Stimulated activated naive CD4-positive, alpha-beta T cell (primary cell): ENCODE measurements at places on chromosomes 7 and 10.

- DNase-seq = no peak
These were observed 123.9 kb downstream of the SEMA3C start for GRCh38 chr7:80794631-80795573.

GRCh38 chr7:120041798-120042197 is 231.2 kb upstream of the KCND2 start:
- no peak for DNase-seq

DNA sequence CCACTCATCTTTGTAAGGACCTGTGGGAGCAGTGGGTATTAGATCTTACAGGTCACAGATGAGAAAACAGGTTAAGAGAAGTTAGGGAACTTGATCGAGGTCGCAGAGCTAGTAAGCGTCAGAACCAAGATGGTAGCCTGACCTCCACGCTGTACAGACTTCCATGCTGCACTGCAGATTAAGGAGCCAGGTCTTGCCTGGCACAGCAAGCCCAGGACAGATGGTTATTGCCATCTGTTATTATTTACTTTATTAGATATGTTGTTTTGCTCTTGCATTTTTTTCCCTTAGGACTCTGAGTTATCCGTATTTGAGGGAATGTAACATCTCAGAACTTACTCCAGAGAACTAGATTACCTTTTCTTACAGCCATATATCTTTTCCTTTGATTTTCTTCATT is 147.2 kb downstream of the NSUN6 start:
- no peak for DNase-seq

- no peak for DNase-seq
These were observed 271.4 kb downstream of the GALNT17 start for GRCh38 chr7:71403202-71403946.

- no peak for DNase-seq
These were observed 67.3 kb downstream of the PTN start for GRCh38 chr7:137276189-137276588.

GRCh38 chr7:21719846-21720245 is 177.0 kb downstream of the DNAH11 start:
- no peak for DNase-seq

DNA sequence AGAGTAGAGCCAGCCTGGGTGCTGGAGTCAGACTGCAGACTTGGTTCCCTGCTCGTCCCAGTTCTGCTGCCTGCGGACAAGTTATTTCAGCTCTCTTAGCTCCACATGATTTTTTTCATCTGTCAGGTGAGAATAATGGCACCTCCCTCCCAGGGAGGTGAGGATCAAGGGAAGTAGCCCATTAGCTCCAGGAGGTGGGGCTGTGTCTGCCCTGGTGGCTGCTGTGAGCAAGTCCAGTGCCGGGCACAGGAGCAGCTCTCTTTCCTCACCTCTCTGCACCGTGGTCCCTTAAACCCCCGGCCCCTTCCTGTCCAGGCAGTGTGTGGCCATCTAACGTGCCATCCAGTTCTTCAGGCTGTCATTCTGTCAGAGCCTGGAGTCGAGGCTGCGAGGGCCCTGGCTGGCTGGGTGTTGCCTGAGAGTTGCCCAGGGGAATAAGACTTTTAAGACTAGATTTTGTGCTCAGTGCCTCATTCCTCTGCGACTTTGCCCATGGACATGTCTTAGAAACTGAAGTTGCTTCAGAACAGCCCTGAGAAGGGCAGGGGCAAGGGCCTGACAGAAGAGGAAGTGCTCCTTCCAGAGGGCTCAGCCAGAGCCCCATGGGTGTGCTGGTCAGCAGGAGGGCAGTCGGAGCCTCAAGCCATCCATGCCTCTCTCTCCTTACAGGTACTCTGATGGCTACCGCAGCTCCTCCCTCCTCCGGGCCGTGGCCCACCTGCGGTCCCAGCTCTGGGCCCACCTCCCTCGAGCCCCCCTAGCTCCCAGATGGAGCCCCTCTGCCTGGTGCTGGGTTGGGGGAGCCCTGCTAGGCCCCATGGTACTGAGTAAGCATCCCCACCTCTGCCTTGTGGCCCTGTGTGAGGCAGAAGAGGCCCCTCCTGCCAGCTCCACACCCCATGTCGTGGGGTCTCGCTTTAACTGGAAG is 5.0 kb downstream of the ABCB8 start:
- no peak for DNase-seq

DNA sequence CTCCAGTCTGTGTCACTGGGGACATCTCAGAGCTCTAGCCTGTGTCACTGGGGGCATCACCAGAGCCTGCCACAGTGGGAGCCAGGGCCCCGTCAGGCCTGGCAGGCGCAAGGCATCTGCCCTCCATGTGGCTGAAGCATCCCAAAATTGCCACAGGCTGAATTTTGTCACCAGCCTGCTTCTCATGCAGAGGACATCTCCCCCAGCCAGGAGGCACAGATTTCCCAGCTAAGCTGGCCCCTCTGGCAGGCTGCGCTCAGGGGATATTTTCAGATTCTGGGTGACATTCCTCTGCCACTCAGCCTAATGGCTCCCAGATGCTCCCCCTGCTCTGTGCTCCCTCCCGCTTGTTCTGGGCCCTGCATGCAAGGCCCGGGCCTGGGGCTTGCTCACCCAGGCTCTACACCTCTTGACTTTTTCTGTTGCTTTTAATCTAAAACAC is 64.6 kb downstream of the COL13A1 start:
- no peak for DNase-seq

- no peak for DNase-seq
These were observed at the start of gene IL6 for GRCh38 chr7:22726907-22727713. IL6 (plus strand) TSS chr7:22727200; CDS start chr7:22727263, 63 bp downstream.

DNA sequence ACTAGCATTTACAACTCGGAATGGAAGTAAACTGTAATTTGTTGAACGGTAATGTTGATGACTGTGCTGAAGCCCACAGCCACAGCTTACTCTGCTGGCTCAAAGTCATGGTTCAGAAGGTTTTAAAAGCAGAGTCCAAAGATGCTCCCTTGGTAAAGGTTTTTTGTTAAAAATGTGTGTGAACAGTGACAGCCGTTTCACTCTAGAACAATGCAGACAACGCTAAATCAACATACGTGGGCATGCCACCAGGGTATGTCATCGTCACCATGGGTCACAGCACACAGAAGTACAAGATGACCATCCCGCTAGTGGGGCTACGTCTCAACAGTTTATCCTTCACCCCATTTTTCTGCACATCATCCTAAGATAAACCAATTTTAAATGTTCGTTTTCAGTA is 106.5 kb upstream of the LANCL2 start:
- DNase-seq = no peak

GRCh38 chr10:24824536-24824935 is 100.8 kb upstream of the ARHGAP21 start:
- no peak for DNase-seq

GRCh38 chr10:23147035-23147434 is 45.1 kb upstream of the PTF1A start:
- DNase-seq = no peak

GRCh38 chr7:113722006-113722405 is 196.8 kb downstream of the PPP1R3A start:
- no peak for DNase-seq

DNA sequence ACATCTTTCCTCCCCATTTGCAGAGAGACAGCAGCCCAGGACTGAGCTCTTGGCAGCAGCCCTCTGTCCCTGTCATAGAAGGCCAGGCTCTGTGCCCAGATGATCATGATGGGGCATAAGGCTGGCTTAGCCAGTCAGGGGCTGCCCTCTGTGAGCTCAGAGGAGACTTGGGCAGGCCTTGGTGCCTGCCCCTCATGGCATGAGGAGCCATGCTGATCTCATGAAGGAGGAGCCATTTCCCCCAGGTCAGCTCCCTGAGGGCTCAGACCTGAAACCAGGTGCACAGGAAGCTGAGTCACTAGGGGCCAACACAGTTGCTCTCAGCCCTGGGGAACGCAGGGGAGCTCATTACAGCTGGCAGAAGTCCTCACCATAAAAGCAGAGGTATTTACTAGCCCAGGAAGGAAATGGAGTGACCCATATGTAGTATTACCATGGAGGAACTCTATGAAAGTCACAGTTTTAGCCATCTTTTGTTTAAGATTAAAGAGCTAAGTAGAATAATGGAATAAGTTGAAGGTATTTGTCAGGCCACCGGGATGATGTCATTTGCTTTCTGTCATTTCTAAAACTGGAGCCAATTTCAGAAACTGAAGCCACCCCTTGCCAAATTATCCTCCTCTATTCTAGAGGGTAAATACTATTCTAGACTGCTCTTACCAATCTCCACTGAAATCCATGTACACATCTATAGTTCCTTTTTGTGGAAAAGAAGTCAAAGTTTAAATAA is 362.4 kb upstream of the ZNF32 start:
- DNase-seq = no peak

- no peak for DNase-seq
These were observed 149.0 kb upstream of the TMEM106B start for GRCh38 chr7:12062062-12062461.

DNA sequence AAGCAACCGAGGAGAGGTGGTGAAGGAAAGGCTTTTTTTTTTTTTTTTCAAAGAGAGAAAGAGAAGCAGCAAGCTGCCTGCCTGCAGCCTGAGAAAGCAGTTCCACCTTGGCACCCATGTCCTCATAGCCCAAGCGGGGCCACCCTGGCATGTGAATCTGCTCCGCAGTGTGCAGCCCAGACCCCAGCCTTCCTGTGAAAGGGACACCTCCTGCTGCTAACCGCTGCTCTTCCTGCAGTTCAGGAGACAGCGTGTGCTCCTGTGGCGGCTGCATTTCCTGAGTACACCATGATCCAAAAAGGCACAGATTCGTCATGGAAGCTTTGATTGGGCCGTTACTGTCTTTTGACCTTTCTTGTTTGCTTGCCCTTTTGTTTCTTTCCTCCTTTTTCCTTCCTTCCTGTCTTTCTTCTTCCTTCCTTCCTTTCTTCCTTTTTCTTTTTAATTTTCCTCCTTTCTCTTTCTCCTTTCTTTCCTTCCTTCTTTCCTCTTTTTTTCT is 38.1 kb downstream of the IKZF1 start:
- peak; percentile 50 for DNase-seq

DNA sequence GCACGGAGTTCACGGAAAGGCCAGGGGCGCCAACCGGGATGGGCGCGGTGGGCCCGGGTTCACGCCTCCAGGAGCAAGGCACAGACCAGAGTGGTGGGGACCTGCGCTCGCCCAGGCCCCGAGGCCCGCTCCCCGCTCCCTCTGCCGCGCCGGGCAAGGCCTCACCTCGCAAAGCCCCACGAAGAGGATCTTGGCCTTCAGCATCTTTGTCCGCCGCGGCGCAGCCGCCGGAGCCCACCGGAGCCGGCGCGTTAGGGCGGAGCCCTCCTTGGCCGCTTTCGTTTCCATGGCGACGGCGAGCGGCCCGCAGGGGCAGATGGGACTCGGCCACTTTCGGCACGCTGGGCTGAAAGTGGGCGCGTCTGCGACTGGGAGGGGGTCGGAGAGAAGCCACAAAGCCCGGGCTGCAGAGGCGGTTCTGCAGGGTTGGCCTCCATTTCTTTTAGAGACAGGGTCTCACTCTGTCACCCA is 944.4 kb upstream of the ZNF722 start:
- no peak for DNase-seq

- no peak for DNase-seq
These were observed 19.5 kb upstream of the SMC3 start for GRCh38 chr10:110548002-110548401.

DNA sequence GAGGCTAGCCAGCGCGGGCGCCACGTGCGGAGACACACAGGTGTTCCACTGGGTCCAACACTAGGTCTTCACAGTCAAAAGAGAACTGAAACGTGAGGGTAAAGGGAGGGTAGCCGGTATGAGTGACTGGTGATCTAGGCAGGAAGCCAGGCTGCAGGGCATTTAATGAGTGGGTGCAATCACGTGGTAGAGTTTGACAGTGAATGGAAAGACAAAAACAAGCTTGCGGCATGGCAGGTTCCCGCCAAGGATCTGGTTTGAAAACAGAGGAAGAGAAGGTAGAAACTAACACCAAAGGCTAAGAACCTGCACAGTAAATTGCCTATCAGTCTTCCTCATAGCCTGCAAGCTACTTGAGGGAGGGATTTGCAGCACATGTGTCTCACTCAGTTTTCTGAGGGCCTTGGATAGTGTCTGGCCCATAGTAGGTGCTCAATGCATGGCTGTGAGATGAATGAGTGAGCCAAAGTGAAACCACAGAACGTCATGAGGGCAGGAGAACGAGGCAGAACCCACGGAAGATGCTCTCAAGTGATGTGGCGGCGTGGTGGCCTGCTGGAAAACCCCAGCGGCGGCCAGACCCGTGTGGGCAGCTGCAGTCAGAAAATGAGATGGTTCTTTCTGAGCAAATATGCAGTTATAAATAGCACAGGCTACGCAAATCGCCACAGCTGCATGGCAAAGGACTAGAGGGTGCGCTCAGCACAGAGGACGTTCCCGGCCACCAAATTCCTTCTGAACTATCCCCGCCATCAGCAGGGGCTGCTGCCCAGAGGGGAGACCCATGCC is 183.6 kb upstream of the NFE2L3 start:
- no peak for DNase-seq

DNA sequence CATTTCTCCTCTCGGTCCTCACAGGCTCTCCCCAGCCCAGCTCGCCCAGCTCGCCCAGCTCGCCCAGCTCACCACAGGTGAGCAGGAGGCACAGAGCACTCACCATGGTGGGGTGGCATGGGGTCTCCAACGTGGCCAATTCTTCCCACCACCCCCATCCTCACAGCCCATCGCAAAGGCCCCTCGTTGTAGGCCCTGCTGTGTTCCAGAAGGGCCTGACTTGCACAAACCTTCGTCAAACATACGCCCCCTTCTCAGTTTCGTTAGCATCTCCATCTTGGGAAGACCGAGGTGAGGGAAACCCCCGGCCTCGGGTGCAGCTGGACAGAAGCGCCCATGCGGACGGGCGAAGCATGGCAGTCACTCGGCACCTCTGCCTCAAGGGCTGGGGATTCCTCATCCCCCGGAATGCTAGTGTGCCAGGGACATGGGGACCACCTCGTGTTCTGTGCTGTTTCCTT is 304.6 kb downstream of the TNS3 start:
- no peak for DNase-seq

- no peak for DNase-seq
These were observed 40.6 kb upstream of the NCAPG2 start for GRCh38 chr7:158745057-158745715.
